ENCODE measurements at places on chromosomes 7 and 10. TPM values are rescaled to one million over a fixed set of nuclear protein-coding genes. Genes with fewer than 3 reads are reported as not detected.

DNA sequence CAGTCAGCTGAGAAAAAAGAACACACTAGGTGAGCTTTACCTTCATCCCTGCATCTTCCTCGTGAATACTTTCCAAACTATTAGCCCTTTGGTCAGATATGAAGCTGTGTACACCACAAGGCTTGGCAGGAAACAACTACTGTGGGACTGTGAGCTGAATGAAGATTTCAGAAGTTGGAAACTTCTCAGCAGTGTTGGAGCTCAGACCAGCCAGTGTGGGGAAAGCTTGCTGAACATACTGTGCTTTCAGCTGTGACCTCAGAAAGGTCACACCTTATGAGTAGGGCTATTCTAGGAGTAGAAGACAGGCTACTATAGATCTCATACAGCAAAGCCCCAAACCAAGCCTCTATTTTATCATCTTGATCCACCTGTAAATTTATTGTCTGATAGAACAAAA is 123.6 kb downstream of the EXOC4 start:
- no peak for DNase-seq

- no peak for DNase-seq
Observed at GRCh38 chr7:99579281-99579955, 18.6 kb upstream of the TMEM225B start.

- DNase-seq = no peak
Observed at GRCh38 chr7:137196648-137197047, 146.9 kb downstream of the PTN start.

Gene TMEM176B
- 98.5 TPM for total RNA-seq

Gene PTF1A
- 0.51 TPM for total RNA-seq
